Cardiac fibroblast (primary cell): ENCODE measurements at places on chromosomes 4 and X.

DNA sequence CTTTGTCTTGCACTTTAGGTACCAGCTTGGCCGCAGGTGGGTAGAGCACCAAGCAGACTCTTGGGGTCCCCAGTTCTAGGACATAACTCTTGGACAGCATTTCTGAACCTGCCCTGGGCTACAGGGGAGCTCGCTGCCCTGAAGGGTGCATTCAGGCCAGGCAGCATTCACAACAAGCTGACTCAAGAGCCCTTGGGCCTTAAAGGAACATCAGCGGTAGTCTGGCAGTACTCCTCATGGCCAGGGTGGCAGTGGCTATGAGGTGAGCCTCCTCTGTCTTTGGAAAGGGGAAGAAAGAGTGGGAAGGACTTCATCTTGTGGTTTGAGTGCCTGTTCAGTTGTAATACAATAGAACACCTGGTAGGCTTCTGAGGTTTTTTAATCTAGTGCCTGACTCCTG is 24.8 kb upstream of the SMARCA5 start:
- no peak for DNase-seq

- DNase-seq, result no peak
Measured at GRCh38 chr4:126678618-126679017, 954.1 kb upstream of the INTU start.

DNA sequence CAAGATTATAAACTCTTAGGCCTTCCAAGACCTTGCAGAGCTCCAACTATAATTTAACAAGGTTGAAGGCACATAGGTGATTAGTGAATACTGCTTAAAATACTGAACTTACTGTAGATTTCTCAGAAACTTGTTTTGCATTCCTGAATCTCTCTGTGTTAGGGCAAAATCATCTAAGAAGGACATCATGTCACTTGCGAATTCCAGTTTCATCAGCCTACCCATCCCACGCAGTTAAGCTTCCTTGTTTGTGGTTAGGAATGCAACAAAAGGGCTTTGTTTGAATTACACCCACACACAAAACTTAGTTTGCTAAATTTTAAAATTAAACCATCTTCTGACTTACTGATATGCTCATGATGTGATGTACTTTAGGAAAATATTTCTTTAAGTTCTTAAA is 174.0 kb downstream of the SOWAHB start:
- DNase-seq, result peak; percentile 80

- no peak for DNase-seq
Measured at GRCh38 chrX:123339221-123339905, 155.3 kb downstream of the GRIA3 start.

GRCh38 chr4:4609622-4610334 is 67.9 kb upstream of the STX18 start:
- DNase-seq, result no peak

DNA sequence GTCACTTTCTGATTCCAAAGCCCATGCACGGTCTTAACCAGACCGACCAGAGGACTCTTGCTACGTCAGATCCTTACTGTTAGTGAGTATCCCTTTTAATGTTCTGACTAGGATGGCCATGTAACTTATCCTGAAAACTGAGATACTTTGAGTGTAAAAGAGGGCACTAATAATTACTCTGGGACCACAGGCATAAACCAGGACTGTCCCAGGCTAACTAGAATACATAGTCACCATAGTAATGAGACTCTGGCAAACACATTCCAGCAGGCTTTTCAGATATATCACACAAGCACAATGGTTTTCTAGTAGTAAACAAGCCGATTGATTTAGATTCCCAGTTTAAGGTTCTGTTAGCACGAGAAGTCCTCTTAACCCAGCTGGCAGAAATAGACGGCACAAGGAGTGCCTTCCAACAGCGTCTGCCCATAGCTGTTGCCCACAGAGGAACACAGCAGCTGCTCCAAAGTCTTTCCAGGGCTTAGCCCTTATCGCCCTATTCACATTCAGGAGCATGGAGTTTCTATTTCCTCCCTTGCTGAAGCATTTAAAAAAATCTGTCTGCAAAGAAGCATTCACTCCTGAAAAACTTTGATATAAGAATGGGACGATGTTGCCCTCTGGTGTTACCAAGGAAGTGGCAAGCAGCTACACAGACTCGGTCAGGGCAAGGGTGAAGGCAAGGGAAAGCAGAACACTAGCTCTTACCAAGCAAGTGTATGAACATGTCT is 92.4 kb downstream of the CXCL13 start:
- DNase-seq, result peak; percentile 85

DNA sequence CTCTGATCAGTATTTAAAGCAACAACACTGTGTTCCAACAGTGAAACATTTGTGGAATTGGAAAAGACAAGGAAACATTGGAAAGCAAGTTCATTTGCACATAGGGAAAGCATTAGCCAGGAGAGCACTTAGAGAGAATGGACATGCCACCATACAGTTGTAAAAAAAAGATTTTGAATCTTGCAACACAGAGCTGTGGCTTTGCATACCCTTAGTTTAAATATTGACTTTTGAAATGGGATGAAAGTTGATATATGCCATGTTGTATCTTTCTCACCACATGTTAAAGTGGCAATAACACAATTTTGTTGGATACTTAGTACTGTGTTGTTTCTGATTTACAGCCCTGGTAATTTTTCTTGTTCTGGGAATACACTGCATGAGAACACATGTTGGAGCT is 208.1 kb downstream of the BMPR1B start:
- no peak for DNase-seq

GRCh38 chrX:133185938-133186337 is 32.2 kb downstream of the TFDP3 start:
- no peak for DNase-seq

DNA sequence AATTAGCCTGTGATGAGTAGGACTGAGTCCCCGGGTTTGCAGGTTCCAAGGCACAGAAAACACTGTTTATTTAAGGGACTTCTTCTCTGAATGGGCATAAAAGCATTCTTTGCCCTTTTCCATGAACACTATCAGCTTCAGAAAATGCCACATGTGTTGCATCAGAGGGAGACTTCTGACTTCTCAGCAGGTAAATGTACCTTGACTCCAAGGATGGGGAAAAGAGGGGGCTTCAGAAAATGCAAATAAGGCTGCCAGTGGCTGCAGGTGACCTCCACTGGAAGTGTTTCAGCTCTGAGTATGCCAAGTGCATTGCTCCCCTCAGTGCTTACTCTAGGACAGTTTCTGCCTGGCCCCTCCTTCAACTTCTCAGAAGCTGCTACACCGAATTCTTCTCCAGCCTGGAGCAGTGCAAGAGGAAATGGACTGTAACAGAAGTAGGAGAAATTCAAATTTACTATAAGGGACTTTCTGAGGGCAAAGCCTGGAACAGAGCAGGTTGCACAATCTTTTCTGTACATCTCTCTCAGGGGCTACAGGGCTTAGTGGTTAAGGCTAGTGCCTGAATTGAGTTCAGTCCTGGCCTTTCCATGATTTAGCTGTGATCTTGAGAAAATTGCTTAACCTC is 233.2 kb downstream of the PTTG2 start:
- DNase-seq, result peak; percentile 40

DNA sequence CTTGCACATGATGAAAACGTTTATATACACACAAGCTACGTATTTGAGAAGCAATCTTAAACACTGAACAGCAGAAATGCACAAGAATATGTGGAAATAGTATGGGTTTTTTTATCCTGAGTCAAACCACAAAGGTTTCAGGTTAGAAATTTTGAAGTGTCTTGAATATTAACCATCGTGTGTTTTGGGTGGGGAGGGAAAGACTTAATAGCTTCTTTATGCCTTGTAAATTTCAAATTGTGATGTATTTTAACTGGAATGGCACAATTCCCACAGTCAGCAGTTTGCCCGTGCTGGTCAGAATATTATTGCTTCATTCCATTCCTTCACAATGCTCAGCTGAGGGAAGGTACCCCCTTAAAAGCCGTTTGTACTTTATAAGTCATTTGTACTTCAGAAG is 67.4 kb upstream of the WDR1 start:
- peak; percentile 47 for DNase-seq

GRCh38 chr4:74309223-74309622 is 953 bp downstream of the EPGN start:
- no peak for DNase-seq

GRCh38 chrX:97030947-97031346 is 147.2 kb downstream of the RPA4 start:
- no peak for DNase-seq
